ENCODE measurements at places on chromosomes 11 and 22.

DNA sequence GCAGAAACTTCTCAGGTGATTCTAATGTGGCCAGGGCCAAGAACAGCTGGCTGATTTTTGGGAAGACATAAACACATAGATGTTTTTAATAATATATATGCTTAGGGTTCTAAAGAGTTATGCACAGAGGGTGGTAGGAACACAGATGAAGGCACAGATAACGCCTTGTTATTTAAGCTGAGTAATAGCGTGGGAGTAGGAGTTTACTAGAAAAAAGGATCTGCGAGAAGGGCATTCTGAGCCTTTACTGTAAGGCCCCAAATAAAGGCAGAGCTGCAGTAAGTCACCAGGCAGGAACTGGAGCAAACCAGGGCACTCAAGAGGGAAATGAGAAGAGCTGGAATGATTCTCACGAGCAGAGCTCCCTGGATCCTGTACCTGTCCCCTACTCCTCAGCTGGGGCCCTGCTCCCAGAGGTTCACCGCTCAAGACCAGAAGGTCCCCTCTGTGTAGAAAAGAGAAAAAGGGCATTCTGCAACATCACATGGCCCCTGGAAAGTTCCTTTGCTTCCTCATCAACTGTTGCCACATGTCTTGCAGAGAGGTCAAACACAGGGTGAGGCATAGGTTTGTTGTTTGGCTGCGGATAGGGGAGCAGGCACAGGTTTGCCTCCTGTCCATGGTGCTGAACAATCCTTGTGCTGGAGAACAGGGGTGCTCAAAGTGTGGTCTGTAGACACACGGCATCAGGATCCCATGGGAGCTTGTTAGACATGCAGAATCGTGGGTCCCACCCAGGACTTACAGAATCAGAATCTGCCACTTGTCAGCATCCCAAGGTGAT lies 125.7 kb downstream of the TENM4 start:
- no peak for DNase-seq

DNA sequence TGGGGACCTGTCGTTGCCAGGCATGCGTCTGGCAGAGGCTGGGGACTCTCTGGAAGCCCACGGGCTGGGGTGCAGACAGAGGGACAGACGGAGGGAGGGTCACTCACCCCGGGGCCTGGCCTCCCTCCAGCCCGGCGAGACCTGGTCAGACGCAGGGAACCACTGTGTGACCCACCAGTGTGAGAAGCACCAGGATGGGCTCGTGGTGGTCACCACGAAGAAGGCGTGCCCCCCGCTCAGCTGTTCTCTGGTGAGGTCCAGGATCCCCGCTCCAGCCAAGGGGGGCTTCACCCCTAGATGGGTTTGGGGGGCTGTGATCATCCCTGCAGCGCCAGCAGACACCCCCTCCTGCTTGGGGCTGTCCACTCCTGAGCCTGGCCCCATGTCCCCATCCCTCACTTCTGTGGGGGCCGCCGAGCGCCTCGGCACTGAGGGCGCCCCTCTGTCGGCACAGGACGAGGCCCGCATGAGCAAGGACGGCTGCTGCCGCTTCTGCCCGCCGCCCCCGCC lies 23.6 kb upstream of the MUC5B start:
- DNase-seq: no peak

- no peak for DNase-seq
Measured at GRCh38 chr11:925158-925495, 543 bp upstream of the AP2A2 start.

DNA sequence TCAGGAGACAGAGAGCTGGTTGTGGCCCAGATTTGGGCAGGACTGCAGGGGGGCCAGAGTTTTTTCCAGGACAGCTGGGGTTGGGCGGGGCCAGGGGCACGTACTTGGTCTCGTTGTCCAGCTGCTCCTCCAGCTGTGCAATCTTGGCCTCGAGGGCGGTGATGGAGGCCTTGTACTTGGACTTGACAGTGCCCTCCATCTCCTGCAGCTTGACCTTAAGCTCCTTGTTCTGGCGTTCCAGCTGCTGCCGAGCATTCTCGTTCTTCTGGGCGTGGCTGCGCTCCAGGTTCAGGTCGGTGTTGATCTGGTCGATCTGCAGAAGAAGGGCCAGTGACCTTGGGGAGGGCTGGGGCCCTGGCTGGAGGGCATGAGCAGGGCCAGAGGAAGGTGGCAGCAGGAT lies 32.1 kb downstream of the APOL1 start:
- no peak for DNase-seq

GRCh38 chr11:33574331-33574730 lies 126.3 kb downstream of the C11orf91 start:
- DNase-seq: no peak

- DNase-seq: no peak
Measured at GRCh38 chr11:34481307-34481706, 32.3 kb downstream of the ELF5 start.

GRCh38 chr11:79493555-79494171 lies 52.8 kb upstream of the TENM4 start:
- peak; percentile 37 for DNase-seq

DNA sequence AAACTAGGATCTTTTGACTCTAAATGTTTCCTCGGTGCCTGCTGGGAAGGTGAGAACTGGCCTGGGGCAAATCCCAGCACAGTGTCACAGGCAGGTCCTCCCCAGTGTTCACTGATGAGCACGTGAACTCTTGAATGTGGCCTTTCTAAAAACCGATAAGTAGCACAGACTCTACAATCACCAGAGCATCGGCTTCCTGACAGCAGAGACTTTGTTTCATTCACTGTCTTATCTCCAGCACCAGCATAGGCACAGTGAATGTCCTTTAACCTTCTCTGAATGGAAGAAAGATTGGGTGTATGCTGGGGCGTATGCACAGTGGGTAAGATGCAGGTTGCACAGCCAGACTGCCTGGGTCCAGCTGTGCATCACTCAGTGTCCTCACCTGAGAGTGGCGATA lies 59.3 kb upstream of the EIF3D start:
- no peak for DNase-seq

- no peak for DNase-seq
Measured at GRCh38 chr11:126701520-126701897, 299.1 kb downstream of the KIRREL3 start.

DNA sequence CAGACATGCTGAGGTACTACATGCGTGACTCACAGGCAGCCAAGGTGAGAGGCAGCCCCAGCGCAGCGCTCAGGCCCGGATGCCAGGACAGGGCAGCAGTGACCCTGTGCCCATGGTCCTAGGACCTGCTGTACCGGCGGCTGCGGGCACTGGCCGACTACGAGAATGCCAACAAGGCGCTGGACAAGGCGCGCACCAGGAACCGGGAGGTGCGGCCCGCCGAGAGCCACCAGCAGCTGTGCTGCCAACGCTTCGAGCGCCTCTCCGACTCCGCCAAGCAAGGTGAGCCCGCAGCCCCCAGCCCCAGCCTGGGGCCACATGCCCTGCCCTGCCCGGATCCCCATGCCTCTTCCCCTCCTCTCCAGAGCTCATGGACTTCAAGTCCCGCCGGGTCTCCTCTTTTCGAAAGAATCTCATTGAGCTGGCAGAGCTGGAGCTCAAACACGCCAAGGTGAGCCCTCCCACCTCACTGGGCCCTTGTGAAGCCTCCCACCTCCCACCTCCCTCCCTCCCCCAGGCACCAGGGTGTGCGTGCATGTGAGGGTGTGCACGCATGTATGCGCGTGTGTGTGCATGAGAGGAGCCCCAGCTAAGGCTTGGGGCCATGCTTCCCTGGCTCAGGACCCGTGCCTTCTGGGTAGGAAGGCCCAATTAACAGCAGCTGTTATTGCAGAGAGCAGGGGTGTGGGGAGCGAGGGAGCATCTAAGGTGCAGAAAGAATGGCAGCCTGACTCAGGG lies 5.3 kb downstream of the CFL1 start:
- DNase-seq: no peak

- no peak for DNase-seq
Measured at GRCh38 chr22:27105142-27106025, 448.0 kb downstream of the MIAT start.

DNA sequence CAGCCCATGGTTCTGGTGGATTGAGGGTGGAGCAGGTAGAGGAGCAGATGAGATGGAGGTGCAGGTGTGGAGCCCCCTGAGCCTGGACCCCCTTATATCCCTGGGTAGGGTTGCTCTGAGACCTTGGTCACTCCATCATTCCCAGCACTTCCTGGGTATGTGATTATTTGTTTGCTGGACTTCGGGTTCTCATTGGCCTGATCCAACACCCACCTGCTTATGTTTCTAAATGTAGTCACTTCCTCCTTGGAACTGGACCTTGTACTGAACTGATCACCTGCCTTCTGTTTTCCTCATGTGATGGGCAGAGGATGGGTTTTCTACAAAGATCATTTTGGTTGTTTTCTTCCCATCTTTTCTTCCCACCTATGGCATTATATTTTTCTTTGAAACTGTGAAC lies at the start of gene KRTAP5-4:
Gene KRTAP5-4, minus strand, starts transcription at position 53 of the 400 bp plus-strand sequence. Its CDS starts 45 bp downstream, at position 8.
- no peak for DNase-seq

DNA sequence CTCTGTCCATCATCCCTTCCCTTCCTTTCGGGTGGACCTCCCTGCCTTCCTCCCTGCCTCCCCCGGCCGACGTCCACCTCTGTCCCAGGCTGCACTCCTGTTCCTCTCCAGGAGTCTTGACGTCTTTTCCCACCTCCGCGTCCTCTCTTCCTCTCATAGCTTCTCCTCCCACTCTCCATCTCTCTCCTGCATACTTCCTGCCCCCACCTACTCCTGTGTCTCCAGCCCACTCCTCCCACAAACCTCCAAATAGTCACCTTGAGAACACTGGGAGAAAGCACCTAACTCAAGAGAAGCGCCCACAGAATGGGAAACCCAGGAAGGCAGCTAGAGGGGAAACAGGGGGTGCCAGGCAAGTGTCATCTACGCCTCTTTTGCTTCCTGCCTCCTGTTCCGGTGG lies 60.8 kb downstream of the PDE2A start:
- DNase-seq: no peak

- DNase-seq: no peak
Measured at GRCh38 chr22:28902490-28902889, 19.1 kb downstream of the ZNRF3 start.

DNA sequence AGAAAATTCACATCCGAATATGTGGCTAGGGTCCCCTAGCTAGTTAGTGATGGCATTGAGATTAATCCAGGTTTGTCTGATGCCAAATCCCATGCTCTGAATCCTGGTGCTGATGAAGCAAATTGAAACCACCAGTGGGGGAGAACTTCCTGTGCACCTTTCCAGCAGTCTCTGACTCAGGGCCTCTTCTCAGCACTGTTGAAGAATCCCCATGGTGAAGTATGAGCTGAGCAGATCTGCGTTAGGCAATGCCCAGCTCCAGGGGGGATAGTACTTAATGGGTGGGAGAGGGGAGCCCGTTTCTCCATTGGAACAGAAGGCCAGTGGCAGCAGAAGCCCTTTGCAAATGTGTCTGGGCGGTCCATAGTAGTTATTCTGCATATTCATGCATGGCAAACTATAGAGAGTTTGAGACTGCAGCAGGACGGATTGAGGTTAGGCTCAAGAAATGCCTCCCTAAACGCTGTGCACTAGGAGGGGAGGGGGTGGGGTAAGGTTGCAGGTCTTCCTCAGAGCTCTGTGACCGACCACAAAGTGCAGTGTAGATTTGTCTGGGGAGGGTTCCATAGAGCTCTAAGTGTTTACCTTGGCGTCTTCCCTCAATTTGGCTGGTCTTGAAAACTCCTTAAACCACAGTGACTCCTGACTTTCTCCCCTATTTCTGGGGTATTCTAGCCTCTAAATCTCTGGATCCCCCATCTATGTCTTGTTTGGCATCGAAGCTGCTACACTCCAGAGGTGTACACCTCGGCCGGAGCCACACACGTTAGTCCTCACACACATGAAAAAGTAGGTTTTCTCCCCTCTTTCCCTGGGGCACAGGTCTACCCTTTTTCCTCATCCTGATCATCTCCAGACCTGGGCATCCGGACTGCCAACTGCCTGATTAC lies 4.8 kb downstream of the POU2F3 start:
- DNase-seq: no peak

- no peak for DNase-seq
Measured at GRCh38 chr11:14225666-14226065, 133.3 kb downstream of the RRAS2 start.

GRCh38 chr11:92941676-92942571 lies 27.5 kb upstream of the MTNR1B start:
- no peak for DNase-seq

- DNase-seq: no peak
Measured at GRCh38 chr11:74680703-74681531, 50.3 kb downstream of the CHRDL2 start.

GRCh38 chr11:67644472-67645418 lies 5.2 kb upstream of the TBX10 start:
- no peak for DNase-seq

DNA sequence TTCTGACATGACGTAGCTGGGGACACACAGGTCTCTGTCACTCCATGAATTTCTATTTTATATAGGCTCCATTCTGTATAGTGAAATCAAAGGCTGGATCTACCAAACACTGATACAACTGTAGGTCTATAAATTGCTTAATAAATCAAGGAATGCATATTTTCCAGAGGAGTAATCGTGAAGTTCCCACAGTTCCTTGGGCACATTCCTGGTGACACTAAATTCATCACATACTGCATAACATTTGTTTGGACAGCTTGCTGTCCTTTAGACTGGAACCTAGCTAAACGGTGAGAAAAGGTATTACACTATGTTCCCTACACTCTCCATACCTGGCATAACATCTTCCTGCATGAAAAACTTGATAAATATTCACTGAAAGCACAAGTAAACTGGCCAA lies 41.6 kb upstream of the UCP3 start:
- no peak for DNase-seq

All from omental fat pad (tissue), 4 donors.